ENCODE measurements at places on chromosomes 5 and 9.
A peak's percentile ranks its signal among the peaks of the same experiment; 100 is the strongest.

DNA sequence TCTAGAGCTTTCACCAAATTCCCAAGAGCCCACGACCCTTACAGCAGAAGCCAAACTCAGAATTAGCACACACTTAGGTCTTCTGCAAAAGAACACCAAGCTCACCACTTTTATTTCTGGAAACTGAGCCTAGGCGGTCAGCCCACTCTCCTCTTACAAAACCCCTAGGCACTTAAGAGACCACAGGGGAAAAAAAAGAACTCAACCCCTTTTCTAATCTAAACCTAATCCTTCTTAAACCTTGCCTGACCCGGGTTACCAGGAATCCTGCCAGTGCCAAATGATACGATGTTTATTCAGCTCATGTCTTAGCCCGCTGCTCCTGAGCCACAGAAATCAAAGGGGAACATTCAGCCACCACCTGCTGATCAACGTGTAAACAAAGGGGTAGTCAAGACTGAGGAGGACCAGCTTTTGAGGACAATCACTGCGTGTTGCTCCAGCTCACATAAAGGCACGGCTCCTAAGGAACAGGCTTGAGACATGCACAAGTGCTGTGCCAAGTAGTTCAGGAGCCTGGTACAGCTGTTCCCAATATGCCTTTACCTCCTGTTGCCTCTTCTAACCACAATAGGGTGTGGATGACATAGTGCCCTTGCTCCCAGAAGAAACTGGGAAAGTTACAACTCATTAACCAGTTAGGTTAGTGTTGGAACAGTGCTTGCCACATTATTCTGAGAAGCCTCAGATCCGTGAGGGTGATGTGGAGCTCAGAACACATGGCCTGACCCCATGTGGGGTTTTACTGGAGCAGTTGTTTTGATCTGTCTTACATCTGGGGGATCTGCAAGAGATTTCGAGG, 49.3 kb downstream of the ZFAND5 start:
- DNase-seq: peak; percentile 58

- no peak for DNase-seq
These were observed 87.3 kb downstream of the CCDC171 start for GRCh38 chr9:15640121-15640520.

DNA sequence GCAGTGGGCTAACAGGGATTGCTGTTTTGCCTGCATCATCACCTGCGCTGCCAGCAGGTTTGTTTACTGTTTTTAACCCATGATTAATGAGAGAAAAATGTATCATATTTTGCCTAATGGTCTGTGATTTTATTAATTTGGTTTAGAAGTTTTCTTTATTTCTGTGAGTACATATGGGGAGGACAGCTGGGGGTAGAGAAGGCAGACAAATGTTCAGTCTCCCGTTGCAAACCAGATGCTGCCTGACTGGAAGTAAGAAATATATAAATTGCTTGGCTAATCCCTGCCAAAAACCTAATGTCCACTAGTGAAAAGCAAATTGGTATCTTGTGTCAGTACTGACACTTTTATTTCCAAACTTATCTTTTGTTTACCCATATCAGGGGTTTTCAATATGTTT, 1766.1 kb upstream of the C9orf72 start:
- no peak for DNase-seq

GRCh38 chr9:89881431-89881830, 276.6 kb downstream of the GADD45G start:
- DNase-seq: no peak

DNA sequence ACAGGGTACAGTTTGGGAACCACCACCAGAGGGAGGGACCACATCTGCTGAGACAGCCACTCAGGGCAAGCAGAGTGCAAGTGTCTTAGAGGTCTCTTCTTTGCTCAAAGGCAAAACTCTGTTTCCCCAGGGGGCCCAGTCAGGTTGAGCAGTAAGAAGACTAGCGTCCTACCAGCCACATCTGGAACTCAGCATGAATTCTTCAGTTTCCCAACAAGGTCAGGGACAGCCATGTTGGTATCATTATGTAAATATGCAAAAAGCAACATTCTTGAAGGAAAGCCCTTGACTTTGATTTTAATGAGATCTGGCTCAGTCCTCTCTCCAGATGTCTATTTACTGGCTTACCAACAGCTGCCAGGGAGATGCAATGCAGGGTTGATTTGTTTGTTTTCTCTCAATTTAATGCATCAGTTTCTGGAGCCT, 46.7 kb downstream of the TGFBI start:
- DNase-seq: peak; percentile 43

GRCh38 chr5:140399979-140400729, 1.5 kb upstream of the ANKHD1 start:
- no peak for DNase-seq

DNA sequence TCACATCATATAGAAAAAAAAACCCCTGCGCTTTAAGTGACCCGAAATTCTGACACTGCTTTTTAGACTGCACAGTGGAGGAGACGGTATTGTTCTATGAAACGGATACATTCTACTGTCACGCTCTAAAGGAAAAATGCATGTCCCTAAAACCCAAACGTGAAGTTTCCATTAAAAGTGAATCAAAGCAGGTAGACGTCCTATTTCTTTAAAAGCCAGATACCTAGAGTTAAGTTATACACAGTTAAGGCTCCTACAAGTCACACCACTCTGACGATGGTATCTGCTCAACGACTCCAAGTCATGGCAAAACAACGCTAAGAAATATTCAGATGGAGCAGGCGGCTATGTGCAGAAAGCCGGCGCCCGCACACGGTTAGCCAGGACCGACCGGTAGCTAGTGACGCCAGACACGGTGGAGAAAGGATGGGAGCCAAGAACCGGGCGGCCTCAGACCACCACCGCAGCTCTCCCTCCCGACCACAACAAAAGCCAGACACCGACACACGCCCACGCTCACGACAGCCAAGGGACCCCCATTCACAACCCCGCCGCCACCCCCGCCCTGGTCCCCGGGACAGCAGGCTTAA, 734 bp downstream of the SKP1 start:
- DNase-seq: no peak
